ENCODE measurements at places on chromosomes 7 and 10. TPM values are rescaled to one million over a fixed set of nuclear protein-coding genes. Genes with fewer than 3 reads are reported as not detected.

GRCh38 chr7:151745706-151746105, 131.2 kb downstream of the PRKAG2 start:
- no peak for DNase-seq

DNA sequence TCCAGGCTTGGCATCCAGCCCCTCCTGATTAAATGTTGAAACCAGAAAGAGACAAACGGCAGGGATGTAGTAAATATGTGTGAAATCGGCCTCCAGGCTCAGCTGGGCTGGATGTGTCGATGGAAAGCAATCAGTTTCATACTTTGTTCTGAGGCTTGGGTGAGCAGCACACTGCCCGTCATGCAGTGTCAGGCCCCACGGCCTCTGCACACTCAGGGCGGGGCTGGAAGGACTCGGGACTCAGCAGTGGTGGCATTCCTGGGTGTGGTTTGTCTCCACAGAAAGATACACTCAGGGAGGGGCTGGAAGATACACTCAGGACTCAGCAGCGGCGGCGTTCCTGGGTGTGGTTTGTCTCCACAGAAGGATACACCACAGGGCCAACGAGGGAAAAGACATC, 22.0 kb downstream of the ADGRA1 start:
- DNase-seq: no peak

DNA sequence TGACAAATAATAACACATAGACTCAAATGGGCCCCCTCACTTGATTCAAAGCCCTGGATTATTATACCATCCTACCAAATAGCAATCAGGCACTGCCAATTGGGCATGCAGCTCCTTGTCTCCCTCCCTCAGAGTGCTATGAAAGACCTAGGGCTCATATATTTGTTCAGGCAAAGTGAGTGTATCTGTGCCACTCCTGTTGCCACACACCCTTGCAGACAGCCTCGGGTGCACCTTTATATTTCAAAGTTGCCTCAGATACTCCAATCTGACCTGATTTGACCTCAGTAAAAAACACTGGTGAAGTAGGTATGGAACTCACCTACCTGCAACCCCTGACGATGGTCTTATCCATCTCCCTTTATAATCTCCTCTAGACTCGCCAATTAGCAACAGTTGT, 3.0 kb upstream of the NAMPT start:
- no peak for DNase-seq

Gene TMEM196
- total RNA-seq: under 0.01 TPM

GRCh38 chr7:148954766-148955165, 70.7 kb upstream of the EZH2 start:
- DNase-seq: no peak

Gene AKR1C8
- total RNA-seq: 1.5 TPM

DNA sequence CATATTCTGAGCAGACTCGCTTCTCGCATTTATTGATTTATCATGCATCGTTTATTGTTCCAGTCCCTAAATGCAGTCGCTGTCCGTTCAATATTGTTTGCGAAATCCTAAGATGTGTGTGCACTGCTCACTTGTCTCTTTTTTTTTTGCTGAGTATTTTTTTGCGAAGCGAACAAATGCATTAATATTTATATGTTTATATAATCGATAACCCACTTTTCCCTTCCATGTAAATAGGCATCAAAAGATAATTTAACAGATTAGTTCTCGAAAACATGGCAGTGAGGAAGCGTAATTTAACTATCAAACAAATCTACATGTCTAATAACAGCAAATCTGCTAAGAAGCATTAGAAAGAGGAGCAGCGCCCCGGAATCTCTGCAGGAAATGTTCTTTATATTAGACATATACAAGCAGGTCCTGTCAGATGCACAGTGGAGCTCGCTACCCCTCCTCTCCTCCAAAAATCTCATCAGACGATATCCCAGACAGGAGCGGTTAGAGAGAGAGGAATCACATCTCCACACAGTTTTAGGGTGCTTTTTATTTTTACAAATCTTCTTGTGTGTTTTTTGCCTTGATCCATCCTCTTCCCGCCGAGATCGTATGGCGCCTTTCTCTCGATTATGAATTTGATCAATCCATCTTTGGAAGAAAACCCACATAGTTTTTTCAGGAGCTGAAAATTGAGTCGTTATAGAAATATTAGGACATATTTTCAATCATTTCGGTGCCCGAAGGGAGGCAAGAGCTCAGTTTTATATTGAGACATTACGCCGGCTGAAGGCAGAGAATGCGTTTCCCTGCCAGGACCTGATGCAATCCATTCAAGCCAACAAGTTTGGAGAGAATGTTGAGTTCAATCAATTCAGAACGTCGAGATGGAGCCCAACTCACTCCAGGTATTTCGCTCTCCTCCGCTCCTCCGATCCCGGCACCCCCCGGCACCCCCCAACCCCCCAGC, at the start of gene ARID5B:
ARID5B (plus strand) TSS at position 871 of the 964 bp plus-strand sequence; CDS start at position 882, 11 bp downstream.
- peak; percentile 86 for DNase-seq

Gene ZFYVE27
- 19.0 TPM for total RNA-seq

DNA sequence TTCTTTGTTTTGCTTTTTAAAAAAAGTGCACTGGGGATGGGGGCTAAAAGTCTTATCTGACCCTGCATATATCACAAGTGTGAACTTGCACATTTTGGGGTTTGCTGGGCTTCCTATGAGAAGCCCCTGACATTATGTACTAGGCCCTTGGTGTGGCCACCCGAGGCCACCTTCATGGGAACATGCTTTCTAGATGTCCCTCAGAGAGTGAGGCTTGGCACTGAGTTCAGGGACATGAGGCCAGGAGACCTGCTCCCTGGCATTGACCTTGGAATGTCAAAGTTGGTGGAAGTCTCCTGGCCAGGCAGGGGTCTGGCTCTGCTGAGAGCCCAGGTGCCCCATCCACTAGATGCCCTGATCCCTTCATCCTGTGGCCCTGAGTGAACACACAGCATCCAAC, 536.2 kb downstream of the TCERG1L start:
- no peak for DNase-seq

DNA sequence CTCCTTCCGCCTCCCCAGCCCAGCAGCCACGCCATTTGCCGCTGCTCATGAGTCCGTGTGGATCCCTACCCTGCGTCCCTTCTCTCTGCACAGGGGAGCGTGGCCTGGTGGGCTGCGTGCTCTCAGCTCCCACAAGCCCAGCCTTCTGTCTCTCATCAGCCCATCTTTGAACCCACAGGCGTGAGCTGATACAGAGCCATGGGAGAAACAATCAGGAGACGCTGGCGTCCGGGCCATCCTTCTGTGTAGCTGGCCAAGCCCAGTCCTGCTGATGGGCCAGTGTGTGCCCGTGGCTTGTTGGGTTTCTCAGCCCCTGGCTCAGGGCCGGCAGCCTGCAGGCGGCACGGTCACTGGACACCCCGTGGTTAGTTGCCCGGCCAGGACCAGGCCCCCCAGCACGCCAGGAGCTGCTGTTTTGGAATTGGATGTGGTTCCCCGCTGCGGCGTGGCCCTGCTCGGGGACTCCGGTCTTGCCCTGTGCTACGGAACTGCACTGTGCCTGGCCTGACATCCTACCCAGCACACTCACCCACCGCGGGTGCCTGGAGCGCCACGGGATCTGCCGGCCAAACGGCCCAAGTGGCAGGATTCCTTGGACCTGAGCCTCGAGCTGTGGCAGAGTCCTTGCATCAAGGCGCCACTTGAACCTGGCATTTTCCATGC, 88.9 kb downstream of the ELFN1 start:
- DNase-seq: no peak

GRCh38 chr10:29595636-29596225, 39.0 kb downstream of the SVIL start:
- DNase-seq: no peak

GRCh38 chr10:59093461-59093860, 83.0 kb upstream of the PHYHIPL start:
- DNase-seq: no peak

- no peak for DNase-seq
Observed at GRCh38 chr7:32155712-32156111, 85.5 kb upstream of the PDE1C start.

GRCh38 chr10:85916994-85917573, 449.5 kb downstream of the GRID1 start:
- DNase-seq: peak; percentile 9

DNA sequence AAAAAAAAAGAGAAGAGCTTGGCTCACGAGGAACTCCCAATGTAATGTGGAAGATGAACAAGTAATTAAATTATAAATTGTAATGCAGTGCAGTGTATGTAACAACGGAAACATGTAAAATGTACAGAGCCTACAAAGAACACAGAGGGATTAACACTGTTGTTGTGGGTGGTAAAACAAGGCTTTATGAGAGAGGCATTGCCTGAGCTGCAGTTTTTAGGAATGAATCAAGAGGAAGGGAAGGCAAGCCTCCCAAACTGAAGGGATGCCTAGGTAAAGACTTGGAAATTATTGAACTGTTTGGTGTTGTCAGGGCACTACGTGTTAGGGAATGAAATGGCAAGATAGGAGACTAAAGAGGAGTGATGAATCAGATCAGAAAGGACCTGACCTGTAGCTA, 213.7 kb downstream of the HTR7 start:
- DNase-seq: no peak

Gene RSPH10B
- total RNA-seq: 0.20 TPM

Gene LAMTOR4
- 73.6 TPM for total RNA-seq

DNA sequence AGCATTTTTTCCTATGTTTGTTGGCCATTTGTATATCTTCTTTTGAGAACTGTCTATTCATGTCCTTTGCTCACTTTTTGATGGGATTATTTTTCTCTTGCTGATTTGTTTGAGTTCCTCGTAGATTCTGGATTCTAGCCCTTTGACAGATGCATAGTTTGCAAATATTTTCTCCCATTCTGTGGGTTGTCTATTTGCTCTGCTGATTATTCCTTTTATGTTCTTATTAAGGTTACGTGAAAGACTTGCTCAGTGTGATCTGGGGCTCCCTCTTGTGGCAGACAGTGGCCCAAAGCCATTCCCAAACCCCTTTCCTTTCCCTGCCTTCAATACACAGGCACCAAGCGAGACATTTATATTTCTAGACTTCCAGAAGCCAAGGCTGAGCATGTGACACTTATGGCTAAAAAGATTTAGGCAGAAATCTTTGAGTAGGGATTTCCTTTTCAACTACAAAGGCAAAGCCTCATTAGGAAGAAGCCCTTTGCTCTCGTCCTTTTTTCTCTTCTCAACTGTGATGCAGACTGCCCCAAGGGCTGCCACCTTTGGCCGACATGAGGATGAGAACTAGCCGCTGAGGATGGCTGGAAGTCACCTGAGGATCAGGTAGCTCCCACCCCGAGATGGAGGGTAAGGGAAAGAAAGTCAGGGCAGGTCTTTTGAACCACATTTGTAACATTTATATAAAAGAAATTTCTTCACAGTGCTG, 23.6 kb downstream of the ST8SIA6 start:
- peak; percentile 72 for DNase-seq

DNA sequence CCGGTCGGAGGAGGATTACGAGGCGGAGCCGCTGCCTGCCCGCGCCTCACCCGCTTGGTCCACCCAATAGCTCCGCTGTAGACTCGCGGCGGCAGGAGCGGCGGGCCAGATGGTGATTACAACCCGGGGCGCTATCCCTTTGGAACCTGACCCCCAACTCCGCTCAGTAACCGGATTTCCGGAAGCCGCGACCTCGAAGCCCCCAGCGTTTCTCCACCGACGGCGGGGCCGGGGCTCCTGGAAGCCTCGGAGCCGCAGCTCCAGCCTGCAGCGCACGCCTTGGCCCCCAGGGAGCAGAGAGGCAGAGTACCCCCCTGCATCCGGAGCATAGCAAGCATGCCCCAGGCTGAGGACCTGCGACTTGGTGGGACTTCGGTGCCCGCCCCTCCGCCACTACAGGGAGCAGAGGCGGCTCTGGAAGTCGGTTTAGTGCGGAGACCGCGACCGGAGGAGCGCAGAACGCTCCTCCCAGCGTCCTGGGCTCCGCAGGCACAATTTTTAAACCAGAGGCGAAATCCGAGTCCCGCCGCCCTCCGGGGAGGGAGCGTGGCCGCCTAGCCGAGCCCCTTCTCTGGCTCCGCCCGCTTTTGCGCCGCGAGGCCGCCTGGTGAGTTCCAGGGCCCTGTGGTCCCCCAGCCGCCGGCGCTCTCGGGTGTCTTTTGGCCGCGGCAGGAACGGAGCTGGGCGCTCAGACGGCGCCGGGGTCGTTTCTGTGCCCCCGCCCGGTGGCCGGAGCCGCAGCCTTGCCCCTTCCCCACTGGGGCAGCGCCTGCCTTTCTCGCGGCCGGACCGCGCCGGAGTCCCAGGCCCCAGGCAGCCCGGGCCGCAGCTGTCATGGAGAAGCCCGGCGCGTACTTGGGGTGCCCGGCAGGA, 28.2 kb upstream of the BMS1 start:
- no peak for DNase-seq

- DNase-seq: no peak
Observed at GRCh38 chr10:84292502-84292901, 35.9 kb upstream of the CCSER2 start.

Gene EN2
- total RNA-seq: under 0.01 TPM

Gene FRMPD2
- not detected for total RNA-seq

- DNase-seq: peak; percentile 73
Observed at GRCh38 chr7:80225361-80225760, 90.7 kb downstream of the GNAI1 start.

DNA sequence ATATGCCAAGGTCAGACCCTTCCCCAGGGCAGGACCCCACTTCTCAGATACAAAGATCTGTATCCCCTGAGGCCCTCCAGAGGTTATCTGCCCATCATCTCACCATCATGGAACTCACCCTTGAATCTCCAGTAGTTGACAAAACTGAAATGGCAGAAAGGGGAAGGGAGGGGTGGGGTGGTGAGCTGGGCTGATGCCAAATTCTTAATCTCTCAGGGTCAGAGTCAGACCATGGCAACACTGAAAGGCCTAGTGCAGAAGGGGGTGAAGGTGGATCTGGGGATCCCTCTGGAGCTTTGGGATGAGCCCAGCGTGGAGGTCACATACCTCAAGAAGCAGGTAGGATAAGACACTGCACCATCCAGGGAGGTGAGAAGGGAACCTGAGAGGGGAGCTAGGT, 3.1 kb downstream of the CNPY4 start:
- no peak for DNase-seq

DNA sequence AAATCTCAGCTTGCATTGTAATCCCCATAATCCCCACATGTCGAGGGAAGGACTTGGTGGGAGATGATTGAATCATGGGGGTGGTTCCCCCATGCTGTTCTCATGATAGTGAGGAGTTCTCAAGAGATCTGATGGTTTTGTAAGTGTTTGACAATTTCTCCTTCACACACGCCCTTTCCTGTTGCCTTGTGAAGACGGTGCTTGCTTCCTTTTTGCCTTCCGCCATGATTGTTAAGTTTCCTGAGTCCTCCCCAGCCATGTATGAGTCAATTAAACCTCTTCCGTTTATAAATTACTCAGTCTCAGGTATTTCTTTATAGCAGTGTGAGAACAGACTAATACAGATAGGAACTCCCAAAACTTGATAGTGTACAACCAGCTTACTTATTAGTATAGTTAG, 98.6 kb downstream of the CREM start:
- DNase-seq: no peak

Gene LRRC61
- 3.0 TPM for total RNA-seq

Data from skin of body (tissue), 3 donors.